ENCODE measurements at places on chromosomes 4 and X. TPM values are rescaled to one million over a fixed set of nuclear protein-coding genes. Genes with fewer than 3 reads are reported as not detected.

The CPZ gene
- 3.5 TPM for total RNA-seq

The F11 gene
- not detected for total RNA-seq

The GSX2 gene
- total RNA-seq: not detected

The NOX1 gene
- not detected for total RNA-seq

The TBX22 gene
- total RNA-seq: not detected

The TMPRSS11D gene
- total RNA-seq: not detected

The GALNTL6 gene
- not detected for total RNA-seq

The FAT1 gene
- 52.9 TPM for total RNA-seq

The PLAC1 gene
- total RNA-seq: not detected

The PRDM8 gene
- not detected for total RNA-seq

The ADH1A gene
- not detected for total RNA-seq

DNA sequence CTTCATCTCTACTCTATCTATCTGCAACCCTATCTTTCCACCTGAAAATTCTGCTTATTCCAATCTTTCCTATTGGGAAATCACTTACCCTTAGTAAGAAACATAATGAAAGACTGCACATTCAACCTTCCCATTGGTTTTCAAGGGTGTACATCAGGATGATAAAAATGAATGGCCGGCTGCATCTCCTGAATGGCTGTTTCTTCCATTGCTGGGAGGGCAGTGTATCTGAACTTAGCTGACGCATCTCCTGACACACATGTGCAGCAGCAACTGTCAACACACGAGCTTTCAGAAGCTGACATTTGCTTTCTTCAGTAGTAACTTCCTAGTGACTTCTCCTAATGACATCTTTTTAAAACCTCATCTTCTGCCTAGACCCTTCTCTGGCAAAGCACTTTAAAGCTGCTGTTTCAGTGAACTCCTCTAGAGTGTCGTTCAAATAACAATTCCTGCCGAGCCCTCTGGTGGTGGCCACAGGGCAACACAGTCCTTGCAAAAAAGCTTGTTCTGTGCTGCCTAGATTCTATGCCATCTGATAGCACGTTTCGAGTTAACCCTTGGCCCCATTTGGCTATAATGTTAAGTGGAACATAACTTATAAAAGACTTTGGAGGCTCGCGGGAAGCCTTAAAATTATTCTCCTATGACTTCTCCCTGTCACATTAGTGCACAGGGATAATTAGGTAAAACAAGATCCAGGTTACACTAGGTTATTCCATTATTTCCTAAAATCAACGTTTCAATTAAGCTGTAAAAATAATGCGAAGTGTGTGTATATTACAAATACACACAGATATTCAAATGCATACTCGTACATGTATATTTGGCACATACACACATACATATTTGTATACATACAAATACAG is 2340.7 kb downstream of the PCDH7 start:
- DNase-seq: no peak

DNA sequence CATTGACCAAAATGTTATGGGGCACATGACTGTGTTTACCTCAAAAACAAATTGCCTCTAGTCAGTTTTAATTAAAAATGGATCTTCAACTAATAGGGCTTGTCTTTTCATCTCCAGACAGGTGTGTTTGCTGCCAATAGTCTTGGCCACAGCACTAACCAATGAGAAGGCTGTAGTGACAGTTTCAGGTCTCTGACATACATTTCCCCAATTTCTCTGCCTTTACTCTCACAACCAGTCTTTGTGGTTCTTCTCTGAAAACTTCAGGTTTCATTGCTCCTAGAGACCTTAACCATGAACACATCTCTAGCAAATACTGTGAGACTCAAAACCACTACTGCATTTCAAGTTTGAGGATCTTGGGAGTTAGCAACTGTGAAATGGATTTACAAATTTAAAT is 3.5 kb upstream of the EDNRA start:
- DNase-seq: no peak

- no peak for DNase-seq
Observed at GRCh38 chr4:185965426-185966384, 103.3 kb upstream of the TLR3 start.

DNA sequence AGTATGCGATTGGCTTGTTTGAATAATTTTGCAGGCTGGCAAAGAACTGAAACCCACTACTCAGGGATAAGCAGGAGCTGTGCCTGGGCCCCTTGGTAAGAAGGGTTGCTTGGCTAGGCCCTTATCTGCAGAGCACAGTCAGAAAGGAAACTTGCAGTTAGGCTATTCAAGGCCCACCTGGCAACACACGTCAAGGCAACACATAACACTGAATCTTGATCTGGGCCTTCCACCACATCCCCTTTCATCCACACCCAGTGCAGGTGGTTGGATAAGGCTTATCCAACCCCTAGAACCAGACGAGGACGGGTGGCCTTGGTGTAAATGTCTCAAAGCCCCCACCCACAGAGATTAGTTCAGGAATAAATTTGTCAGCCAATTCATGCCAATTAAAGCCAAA is 72.8 kb upstream of the NEIL3 start:
- DNase-seq: no peak

GRCh38 chr4:102809691-102810090 is 17.7 kb downstream of the UBE2D3 start:
- DNase-seq: no peak

GRCh38 chr4:111639120-111639690 is 506.0 kb upstream of the FAM241A start:
- DNase-seq: no peak

GRCh38 chr4:123777373-123777772 is 380.8 kb downstream of the SPRY1 start:
- DNase-seq: no peak

GRCh38 chr4:158527516-158527915 is 5.8 kb downstream of the RXFP1 start:
- DNase-seq: no peak

GRCh38 chr4:105603158-105603557 is 50.7 kb downstream of the ARHGEF38 start:
- no peak for DNase-seq

DNA sequence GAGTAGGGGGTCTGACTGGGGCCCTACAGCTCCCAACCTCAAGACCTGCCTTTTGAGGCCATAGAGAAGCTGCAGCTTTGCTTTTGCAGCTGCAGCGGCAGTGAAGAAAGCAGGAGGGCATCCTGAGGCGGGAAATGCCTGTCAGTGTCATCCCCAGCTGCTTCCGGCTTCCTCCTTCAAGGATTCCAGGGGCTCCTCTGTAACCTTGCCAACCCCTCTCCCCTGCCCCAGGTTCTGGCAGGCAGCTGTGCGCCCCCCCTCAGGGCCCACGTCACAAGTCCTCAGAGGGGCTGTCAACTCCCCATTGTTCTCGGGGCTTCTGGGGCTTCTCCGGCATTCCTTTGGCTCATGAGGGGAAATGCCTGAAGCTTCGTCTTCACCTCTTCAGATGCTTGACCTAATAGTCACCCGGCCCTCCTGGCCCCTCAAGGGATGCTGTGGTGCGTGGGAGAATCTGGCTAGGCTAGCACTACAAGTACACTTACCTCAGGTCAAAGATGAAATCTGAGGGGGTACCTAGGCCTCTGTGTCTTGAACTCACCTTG is 31.9 kb downstream of the APLN start:
- DNase-seq: no peak

DNA sequence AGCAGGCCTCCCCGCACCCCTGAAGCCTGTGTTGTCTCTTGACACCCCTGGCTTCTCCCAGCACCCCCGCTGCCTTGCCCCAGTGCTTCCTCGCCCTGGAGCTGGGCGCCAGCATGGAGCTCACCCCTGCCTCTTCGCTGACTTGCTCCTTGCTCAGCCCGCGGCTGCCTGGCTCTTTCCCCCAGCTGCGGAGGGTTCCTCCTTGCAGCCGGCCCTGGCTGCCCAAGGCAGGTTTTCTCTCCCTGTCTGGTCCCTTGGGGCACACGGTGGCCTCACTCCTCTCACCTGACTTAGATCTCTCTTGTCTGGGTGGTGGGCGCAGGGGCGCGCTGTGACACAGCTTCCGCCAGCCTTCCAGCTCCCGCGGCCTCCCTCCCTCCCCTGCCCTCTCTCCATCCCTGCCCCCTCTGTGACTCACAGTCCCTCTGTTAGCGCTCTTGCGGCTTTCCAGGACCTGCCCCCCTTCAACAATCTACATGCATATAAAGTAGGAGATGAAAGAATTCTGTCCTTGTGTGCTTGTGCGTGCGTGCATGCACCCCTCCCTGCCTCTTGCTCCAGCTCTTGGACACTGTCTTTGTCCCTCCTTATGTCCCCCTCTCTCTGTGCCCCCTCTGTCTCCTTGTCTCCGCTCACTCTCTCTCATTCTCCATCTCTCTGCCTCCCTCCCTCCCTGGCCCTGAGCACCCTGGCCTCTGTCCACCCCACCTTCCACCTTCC is 2.2 kb downstream of the PLXNB3 start:
- DNase-seq: no peak

- peak; percentile 49 for DNase-seq
Observed at GRCh38 chr4:2647403-2648158, 108.6 kb downstream of the TNIP2 start.

- DNase-seq: peak; percentile 19
Observed at GRCh38 chrX:1202251-1202650, 10.2 kb downstream of the CRLF2 start.

DNA sequence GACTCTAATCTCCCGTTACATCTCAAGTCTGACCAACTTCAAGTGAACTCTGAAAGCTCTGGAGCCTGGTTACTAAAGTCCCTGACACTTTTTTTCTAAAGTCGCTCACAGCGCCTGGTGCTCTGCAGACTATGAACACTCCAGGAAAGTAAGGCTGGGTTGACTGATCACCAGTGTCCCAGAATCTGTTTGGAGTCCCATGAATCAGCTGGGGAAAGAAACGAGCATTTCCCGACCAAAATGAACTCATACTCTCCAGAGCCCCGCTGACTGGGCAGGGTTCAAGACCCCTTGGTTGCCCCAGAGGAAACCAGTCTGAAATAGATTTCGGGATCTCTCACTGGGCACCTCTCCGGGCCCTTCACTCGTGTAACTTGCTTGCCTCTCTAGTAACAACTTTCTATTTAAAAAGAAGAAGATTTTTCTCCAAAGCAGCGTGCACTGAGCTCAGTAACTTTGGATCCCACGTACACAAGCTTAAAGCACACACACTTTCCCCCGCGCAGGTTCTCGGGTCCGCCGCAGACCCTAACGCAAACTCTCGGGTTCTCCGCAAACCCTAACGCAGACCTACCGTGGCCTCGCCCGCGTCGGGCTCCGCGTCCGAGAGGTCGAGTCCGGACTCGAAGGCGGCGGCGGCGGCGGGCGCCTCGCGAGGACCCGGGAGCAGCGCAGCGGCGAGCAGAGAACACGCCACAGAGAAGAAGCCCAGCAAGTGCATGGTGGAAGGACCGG is 964 bp downstream of the VEGFC start:
- peak; percentile 62 for DNase-seq

- DNase-seq: no peak
Observed at GRCh38 chr4:37440501-37440900, 196.0 kb downstream of the NWD2 start.

DNA sequence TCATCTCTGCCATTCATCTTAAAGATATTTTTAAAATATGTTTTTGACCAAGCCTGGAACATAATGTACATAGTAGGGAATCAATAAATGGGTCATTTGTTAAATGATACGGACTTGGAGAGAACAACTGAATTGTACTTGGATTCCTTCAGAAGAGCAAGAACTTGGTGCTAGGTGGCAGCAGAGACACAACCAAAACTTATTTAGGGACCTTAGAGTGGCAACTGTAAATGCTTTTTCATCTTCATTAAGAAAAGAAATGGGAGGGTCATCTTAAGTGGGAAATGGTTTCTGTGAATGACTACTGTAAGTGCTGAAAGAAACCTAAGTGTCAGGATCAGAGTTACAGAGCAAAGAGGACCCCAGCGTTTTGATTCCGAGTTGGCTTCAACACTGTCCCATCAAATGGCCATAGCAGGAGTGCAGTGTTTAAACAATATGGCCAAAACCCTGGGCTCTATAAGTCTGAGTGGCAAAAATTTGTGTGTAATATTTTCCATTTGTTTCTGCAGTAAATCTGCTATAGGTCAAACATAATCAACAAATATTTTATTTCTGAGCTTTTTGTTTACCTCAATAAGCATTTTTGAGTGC is 213.6 kb downstream of the PALLD start:
- no peak for DNase-seq

DNA sequence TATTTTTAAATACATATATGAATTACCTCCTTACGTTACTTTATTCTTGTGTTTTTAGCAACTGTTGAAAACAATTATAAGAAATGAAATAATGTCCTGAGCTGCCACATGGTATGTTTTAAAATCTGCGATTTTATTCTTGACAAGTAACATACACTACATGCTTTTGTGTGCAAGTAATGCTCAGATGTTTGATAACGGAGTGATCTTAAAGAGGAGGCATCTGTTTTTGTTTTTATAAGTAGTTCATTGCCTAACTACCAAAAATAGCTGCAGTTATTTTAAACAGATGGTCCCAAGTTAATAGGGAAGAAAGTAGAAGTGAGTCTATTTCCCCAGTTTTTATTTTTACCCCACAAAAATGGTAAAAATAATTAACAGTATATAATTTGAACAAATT is 55.2 kb downstream of the GAB1 start:
- DNase-seq: no peak

GRCh38 chr4:189802884-189803283 is 137.8 kb upstream of the FRG1 start:
- DNase-seq: no peak

GRCh38 chr4:26212528-26212927 is 108.3 kb upstream of the RBPJ start:
- no peak for DNase-seq

Measured in ascending aorta (tissue), 2 donors.